Activated B cell treated with CpG ODN at 0.5 μM for 24 hours (primary cell): ENCODE measurements at places on chromosomes 7 and 10. TPM values are rescaled to one million over a fixed set of nuclear protein-coding genes. Genes with fewer than 3 reads are reported as not detected.

FAM180A gene
- not detected in 2 replicates for total RNA-seq

ATRNL1 gene
- 1.0 and 1.2 TPM in 2 replicates for total RNA-seq

JMJD1C gene
- total RNA-seq = 167 and 176 TPM in 2 replicates

TMEM273 gene
- 6.7 and 8.5 TPM in 2 replicates for total RNA-seq

CALML3 gene
- not detected in 2 replicates for total RNA-seq

ASB15 gene
- not detected in 2 replicates for total RNA-seq

PTTG1IP2 gene
- total RNA-seq = not detected in 2 replicates

SPACDR gene
- total RNA-seq = 2.3 and 2.7 TPM in 2 replicates

RSBN1L gene
- 24.5 and 25.9 TPM in 2 replicates for total RNA-seq

STOX1 gene
- 0.10 and 0.16 TPM in 2 replicates for total RNA-seq

RARRES2 gene
- not detected in 2 replicates for total RNA-seq

DNA sequence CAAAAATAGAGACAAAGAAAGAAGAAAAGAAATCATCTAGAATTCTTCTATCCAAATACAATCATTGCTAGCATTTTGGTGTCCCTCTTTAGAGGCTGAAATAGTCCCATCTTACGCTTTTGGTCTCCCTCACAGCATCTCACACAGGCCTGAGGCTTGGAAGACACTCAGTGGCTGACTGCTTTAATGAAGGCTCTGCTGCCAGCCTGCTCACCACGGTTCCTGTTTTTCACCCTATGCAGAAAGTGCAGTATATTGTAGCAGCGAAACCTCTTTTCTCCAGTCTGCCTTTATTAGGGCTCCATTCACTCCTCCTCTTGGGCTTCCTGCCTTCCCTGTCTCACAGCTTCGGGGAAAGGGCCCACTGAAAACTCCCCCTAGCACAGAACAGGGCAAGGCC, 102.2 kb downstream of the JCAD start:
- H3K4me3 ChIP-seq = no peak overlapping the region
- H3K4me1 ChIP-seq = no peaks in the 10 kb centered on the region
- H3K36me3 ChIP-seq = no peaks in the 10 kb centered on the region
- no peak overlapping the region for H3K27ac ChIP-seq

- DNase-seq = no peak
- no peaks in the 10 kb centered on the region for H3K36me3 ChIP-seq
- H3K4me3 ChIP-seq = no peak overlapping the region
- no peaks in the 10 kb centered on the region for H3K27me3 ChIP-seq
- H3K4me1 ChIP-seq = no peaks in the 10 kb centered on the region
These were observed 19.2 kb downstream of the OGDHL start for GRCh38 chr10:49742683-49743463.

DNA sequence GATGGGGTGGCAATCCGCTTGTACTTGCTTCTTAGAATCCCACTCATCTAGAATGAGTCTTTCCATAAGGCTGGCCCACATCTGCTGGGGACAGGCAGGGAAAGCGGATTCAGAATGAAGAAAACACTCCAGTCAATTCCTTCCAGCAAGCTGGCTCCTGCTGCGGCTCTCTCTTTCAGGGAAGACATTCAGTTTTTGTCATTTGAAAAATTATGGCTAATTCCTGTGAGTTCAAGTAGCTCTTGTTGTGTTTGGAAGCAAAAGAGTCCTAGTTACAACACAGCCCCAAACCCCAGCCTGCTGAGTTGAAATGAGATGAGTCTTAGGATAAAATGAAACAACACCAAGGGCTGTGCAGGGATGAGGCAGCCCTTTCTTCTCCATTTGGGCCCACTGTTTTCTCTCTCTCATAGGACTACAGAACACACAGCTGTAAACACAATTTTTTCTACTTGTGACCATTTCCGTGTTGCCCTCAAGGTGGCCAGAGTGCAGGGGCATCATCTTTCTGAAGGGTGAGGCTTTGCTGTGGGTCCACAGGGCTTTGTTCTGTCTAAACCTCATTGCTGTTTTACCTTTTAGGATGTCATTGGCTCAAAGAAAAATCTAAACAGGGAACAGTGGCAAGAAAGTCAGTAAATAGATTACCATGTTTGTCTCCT, 90.8 kb upstream of the EEPD1 start:
- H3K36me3 ChIP-seq = no peaks in the 10 kb centered on the region
- H3K4me1 ChIP-seq = peaks cover 7% of the 10 kb centered on the region
- H3K27me3 ChIP-seq = peaks cover 2% of the 10 kb centered on the region
- H3K4me3 ChIP-seq = no peak overlapping the region
- DNase-seq = no peak

DNA sequence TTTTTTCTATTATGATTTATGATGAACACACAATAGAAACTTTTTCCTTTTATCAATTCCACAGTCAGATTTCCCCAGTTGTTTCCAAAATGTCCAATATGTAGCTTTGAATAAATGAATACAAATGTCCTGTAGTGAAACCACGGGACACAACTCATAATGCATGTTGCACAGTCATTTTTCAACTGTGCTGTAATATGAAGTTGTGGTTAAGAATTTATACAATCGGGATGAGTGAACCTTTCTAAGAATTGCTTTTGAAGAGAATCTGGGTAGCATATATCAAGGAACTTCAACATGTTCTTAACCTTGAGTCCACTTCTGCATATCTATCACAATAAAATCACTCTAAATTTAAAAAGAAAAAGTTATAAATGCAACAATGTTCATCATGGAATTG, 14.6 kb upstream of the ST7 start:
- peaks cover 22% of the 10 kb centered on the region for H3K27me3 ChIP-seq
- no peaks in the 10 kb centered on the region for H3K4me1 ChIP-seq
- DNase-seq = no peak
- H3K27ac ChIP-seq = no peak overlapping the region

DNA sequence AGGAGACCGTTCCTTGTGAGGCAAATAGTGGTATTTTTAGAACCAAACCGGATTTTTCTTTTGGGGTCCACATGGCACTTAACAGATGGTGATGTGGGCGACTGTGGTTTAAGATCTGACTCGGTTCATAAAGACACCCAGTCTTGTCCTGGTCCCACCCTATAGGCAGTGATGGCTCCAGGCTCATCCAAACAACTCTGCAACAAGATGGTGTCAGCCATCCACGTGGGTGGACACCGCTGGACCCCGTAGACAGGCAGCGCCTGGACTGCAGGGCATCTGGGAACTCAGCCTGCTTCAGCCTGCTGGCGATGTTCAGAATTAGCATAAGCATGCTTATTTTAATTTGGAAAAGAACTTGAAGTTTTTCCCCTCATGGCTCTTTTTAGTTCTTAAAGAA, 258.4 kb upstream of the FZD1 start:
- no peak overlapping the region for H3K4me3 ChIP-seq
- DNase-seq = no peak
- no peaks in the 10 kb centered on the region for H3K27me3 ChIP-seq
- no peaks in the 10 kb centered on the region for H3K4me1 ChIP-seq
- H3K36me3 ChIP-seq = peaks cover 45% of the 10 kb centered on the region
- no peak overlapping the region for H3K27ac ChIP-seq

DNA sequence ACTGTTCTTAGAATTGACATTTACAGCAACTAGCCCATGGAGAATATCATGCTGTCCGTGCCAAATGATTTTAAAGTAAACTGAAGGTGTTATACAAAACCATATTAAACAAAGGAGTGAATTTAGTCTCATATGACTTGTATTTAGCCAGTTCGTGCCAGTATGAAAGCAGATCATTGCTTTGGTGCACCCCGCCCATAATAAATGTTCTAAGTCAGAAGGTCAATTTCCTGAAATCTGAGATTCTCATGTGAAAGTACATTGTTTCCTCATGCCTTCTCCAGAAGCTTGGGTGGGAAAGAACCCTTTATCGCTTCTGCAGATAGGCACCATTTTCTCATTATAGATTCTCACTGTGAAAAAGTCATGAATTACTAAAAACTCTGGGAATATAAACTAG, 106.4 kb downstream of the CAMK1D start:
- H3K4me3 ChIP-seq = no peak overlapping the region
- no peaks in the 10 kb centered on the region for H3K27me3 ChIP-seq
- no peak for DNase-seq
- H3K27ac ChIP-seq = no peak overlapping the region
- peaks cover 43% of the 10 kb centered on the region for H3K4me1 ChIP-seq

- H3K27me3 ChIP-seq = peaks cover 2% of the 10 kb centered on the region
- DNase-seq = no peak
- H3K27ac ChIP-seq = no peak overlapping the region
- H3K36me3 ChIP-seq = no peaks in the 10 kb centered on the region
- H3K4me1 ChIP-seq = peaks cover 8% of the 10 kb centered on the region
These were observed 50.1 kb upstream of the DRGX start for GRCh38 chr10:49446031-49446430.

- H3K36me3 ChIP-seq = no peaks in the 10 kb centered on the region
- no peak for DNase-seq
- no peak overlapping the region for H3K4me3 ChIP-seq
These were observed 52.8 kb upstream of the PTER start for GRCh38 chr10:16384021-16384420.

GRCh38 chr10:13347043-13347499, 1.0 kb downstream of the SEPHS1 start:
- peaks cover 52% of the 10 kb centered on the region for H3K4me1 ChIP-seq
- peaks cover 12% of the 10 kb centered on the region for H3K36me3 ChIP-seq
- no peak for DNase-seq
- peak overlapping the region; percentile 83 for H3K27ac ChIP-seq
- peaks cover 2% of the 10 kb centered on the region for H3K27me3 ChIP-seq
- H3K4me3 ChIP-seq = peak overlapping the region; percentile 82

- no peak overlapping the region for H3K4me3 ChIP-seq
- no peaks in the 10 kb centered on the region for H3K27me3 ChIP-seq
- no peaks in the 10 kb centered on the region for H3K4me1 ChIP-seq
- H3K36me3 ChIP-seq = no peaks in the 10 kb centered on the region
These were observed 599.2 kb upstream of the POM121L12 start for GRCh38 chr7:52436278-52436677.

- H3K27me3 ChIP-seq = peaks cover 2% of the 10 kb centered on the region
- H3K27ac ChIP-seq = no peak overlapping the region
- DNase-seq = no peak
- H3K4me3 ChIP-seq = no peak overlapping the region
- no peaks in the 10 kb centered on the region for H3K36me3 ChIP-seq
- no peaks in the 10 kb centered on the region for H3K4me1 ChIP-seq
These were observed 28.7 kb downstream of the LRGUK start for GRCh38 chr7:134155871-134156270.

- H3K4me1 ChIP-seq = no peaks in the 10 kb centered on the region
- no peak for DNase-seq
- H3K36me3 ChIP-seq = no peaks in the 10 kb centered on the region
- H3K27me3 ChIP-seq = peaks cover 7% of the 10 kb centered on the region
- no peak overlapping the region for H3K27ac ChIP-seq
These were observed 24.4 kb downstream of the PLCE1 start for GRCh38 chr10:94018107-94018506.

GRCh38 chr10:51156926-51157325, 82.6 kb downstream of the PRKG1 start:
- H3K4me1 ChIP-seq = no peaks in the 10 kb centered on the region
- no peaks in the 10 kb centered on the region for H3K27me3 ChIP-seq
- H3K27ac ChIP-seq = no peak overlapping the region
- no peak for DNase-seq
- no peaks in the 10 kb centered on the region for H3K36me3 ChIP-seq

DNA sequence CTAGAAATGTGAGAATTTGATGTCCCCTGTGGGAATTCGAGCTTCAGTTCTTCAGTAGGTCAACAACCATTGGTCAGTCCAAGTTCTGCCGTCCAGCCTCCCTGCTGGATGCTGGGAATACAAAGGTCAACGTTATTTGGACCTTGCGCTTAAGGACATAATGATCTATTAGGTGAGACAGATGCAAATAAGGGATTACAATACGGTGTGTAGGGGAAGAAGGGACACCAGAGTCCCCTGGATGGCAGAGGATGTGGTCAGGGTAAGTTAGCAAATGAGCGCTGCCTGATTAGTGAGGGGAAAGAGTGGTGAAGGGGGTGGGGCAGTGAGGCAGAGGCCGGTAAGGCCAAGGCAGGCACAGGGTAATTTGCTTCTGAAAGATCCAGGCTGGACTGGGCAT, 16.2 kb downstream of the CCNY start:
- H3K36me3 ChIP-seq = peaks cover 8% of the 10 kb centered on the region
- no peak for DNase-seq
- H3K4me1 ChIP-seq = peaks cover 89% of the 10 kb centered on the region
- no peak overlapping the region for H3K27ac ChIP-seq
- H3K4me3 ChIP-seq = peak overlapping the region; percentile 47

DNA sequence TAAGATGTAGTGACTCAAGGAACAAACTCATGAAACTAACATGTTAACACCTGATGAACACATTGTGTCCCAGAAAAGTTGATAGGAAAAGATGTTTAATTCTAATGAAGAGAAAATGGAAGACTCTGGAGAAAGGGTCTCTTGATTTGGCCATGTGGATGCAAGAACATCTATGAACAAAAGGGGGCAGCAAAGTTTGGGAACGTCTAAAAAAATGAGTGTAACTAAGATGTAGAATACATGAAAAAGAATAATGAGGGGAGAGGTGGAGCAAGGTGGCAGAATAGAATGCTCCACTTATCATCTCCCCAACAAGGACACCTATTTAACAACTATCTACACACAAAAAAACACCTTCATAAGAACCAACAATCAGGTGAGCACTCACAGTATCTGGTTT, 805.1 kb downstream of the TNS3 start:
- no peak overlapping the region for H3K27ac ChIP-seq
- no peaks in the 10 kb centered on the region for H3K36me3 ChIP-seq
- H3K27me3 ChIP-seq = peaks cover 1% of the 10 kb centered on the region
- DNase-seq = no peak

GRCh38 chr7:17020250-17020649, 138.5 kb upstream of the AGR3 start:
- no peaks in the 10 kb centered on the region for H3K4me1 ChIP-seq
- no peak overlapping the region for H3K4me3 ChIP-seq
- H3K27me3 ChIP-seq = no peaks in the 10 kb centered on the region

DNA sequence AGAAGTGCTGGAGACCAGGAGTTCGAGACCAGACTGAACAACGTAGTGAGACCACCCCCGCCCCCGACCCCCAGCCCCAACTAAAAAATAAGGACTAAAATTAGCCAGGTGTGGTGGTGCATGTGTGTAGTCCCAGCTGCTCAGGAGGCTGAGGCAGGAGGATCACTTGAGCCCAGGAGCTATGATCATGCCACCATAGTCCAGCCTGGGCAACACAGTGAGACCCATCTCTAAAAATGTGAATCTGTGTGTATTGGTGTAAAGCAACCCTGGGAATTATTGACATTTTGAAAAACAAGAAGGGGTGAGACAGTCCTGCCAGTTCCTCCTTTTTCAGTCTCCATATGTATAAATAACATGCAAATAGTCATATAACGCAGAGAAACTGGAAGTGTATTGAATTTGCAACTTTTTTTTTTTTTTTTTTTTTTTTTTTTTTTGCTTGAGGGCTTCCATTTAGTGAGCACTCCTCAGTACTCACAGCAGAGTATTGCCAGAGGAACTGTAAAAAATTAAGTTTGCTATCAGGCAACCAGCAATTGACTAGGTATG, 3.4 kb upstream of the ITGB1 start:
- peaks cover 46% of the 10 kb centered on the region for H3K4me1 ChIP-seq
- peak overlapping the region; percentile 95 for H3K27ac ChIP-seq
- H3K27me3 ChIP-seq = no peaks in the 10 kb centered on the region
- DNase-seq = no peak
